ENCODE measurements at places on chromosomes 6 and 20.

DNA sequence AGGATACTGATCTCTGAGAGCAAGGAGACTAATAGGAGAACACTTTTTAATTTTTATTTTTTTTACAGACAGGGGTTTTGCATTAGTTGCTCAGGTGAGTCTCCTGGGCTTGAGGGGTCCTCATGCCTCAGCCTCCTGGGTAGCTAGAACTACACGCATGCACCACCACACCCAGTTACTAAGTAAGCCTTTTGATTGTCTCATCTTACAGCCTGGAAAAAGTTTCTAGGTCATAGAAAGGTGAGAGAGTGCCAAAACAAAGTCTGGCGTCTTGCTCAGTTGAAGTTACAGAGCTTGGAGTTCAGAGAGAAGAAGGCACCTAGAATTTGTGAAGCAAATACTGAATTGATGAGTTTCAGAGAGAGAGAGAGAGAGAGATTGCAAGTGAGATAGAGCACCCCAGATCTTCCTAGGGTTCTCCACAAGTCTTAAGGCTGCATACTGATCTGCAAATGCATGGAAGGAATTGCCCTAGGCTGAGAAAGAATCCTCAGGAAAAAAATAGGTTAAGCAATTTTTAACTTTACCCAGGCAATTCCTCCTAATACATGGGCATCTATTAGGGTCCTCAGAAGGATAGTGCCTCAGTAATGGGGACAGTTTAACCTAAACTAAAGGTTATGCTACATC is 37.6 kb upstream of the PHIP start:
- no peak for DNase-seq

DNA sequence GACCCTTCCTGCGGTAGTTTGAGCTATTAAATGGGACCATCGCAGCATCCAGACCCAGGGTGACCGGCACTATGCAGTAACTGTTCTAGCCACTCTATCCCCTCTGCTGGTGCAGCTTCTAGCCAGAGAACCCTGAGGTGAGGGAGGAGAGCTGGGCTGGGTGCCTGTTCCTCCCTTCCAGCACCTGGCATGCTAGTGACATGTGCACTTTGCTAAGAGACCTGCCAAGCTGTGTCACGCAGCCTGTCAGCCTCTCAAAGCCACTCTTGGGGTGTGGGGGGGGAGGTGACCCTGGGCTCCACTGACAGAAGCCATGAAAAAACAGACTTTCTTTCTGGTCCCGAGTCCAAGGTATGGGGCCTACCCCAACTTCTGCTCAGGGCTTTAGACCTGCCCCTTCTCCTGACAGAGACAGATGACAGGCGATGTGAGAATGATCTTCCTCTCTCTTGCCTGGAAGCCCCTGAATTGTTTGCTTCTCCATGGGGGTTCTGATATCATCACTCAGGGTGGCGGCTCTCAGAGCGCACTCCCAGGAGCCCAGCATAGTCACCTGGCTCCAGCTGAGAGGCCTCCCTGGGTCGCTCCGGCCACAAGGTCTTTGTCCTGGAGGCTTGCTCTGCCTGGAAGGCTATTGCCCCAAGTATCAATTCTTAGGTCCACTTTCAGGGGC is 47.2 kb upstream of the MLN start:
- DNase-seq: no peak

- DNase-seq: peak; percentile 65
Observed at GRCh38 chr6:149317644-149318571, at the start of gene TAB2. TAB2 (plus strand) TSS chr6:149317712; CDS start chr6:149369998, 52,286 bp downstream.

GRCh38 chr6:17227403-17227802 is 53.8 kb upstream of the RBM24 start:
- DNase-seq: no peak

GRCh38 chr20:11301699-11302098 is 616.0 kb upstream of the BTBD3 start:
- DNase-seq: no peak

GRCh38 chr20:62331347-62331746 is 28.6 kb downstream of the ADRM1 start:
- no peak for DNase-seq

DNA sequence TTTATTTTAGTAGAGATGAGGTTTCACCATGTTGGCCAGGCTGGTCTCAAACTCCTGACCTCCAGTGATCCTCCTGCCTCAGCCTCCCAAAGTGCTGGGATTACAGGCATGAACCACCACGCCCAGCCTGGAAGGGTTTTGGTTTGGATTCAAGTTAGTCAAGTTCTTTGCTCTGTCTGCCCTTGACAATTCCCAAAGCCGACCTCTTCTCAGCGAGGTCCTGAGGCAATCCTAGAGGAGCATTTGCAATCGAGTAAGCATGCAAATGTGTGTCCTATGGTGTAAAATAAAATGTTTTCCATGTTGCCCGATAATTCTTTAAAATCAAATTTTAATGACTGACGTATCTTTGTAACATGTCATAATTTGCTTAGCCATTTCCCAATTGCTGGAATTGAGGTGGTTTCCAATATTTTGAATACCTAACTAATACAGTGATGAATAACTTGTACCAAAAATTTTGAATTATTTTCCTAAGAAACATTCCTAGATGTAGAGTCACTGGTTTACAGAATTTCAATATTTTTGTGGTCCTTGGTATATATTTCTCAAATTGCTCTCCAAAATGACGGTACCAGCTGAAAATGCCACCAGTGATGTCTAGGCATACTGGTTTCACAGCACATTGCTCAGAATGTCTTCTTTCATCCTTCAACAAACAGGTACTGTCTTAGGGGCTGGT is 38.7 kb downstream of the GTF2H5 start:
- no peak for DNase-seq

Data from stimulated activated CD4-positive, alpha-beta T cell treated with anti-CD3 and anti-CD28 coated beads, TNF-alpha, amount 100 ng/mL, for 1 hour (primary cell).